Heart right ventricle (tissue), 16 donors: ENCODE measurements at places on chromosomes 2 and 18. TPM values are rescaled to one million over a fixed set of nuclear protein-coding genes. Genes with fewer than 3 reads are reported as not detected.

DNA sequence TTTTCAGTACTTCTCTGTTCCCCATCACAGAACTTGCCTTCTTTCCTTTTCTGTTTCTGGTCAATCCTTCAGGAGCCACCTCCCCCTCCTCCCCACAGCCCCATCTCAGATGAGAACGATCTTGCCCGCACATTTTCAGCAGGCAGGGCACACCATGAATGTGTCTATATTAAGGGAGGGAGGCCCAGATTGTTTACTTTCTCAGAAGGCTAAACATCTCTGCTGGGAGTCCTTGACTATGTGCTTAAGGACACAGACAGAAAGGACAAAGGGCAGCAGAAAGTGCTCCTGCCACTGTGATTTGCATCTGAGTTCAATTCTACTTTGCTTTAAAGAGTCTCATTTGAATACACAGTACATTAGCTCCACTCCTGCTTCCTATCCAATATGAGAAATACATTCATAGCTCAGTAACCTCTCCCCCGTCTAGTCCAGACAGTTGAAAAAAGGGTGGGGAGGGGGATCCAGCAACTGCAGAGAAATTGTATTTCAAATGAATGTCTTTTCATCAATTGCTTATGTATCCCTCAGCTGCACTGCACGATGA, 175.0 kb upstream of the PARD3B start:
- no peak for DNase-seq

The KCNK3 gene
- total RNA-seq = 0.74 TPM

DNA sequence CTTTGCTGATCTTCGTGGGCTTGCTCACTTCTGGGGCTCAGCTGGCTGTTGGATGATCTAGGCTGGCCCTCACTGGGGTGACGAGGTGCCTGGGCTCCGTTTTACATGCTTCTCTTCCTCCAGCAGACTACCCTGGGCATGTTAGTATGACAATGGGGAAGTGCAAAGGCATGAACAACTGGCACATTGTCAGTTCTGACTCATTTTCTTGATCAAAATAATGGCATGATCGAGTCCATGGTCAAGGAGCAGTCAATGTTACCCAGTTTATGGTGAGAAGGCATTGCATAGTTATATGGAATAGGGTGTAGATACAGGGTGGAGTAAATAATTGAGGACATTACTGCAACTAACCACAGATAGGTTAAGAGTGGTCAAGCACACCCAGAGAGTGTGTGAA, 10.0 kb upstream of the UPP2 start:
- no peak for DNase-seq

DNA sequence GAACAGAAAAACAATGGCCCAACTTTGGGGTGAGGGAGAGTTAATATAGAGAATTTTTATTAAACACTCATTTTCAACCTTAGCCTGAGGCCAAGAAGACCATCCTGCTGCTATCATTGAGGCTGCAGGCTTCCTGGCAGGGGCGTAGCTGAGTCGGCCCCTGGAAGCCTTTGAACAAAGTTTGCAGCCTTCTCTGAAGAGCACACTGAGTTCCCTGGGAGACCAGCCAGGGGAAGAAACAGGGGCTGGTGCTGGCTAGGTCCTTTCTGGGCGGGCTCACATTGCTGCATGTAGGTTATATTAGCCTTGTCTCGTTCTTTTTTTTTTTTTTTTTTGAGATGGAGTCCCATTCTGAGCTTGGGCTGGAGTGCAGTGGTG, 126.8 kb upstream of the HS6ST1 start:
- no peak for DNase-seq

The SLC4A3 gene
- total RNA-seq = 356 TPM

DNA sequence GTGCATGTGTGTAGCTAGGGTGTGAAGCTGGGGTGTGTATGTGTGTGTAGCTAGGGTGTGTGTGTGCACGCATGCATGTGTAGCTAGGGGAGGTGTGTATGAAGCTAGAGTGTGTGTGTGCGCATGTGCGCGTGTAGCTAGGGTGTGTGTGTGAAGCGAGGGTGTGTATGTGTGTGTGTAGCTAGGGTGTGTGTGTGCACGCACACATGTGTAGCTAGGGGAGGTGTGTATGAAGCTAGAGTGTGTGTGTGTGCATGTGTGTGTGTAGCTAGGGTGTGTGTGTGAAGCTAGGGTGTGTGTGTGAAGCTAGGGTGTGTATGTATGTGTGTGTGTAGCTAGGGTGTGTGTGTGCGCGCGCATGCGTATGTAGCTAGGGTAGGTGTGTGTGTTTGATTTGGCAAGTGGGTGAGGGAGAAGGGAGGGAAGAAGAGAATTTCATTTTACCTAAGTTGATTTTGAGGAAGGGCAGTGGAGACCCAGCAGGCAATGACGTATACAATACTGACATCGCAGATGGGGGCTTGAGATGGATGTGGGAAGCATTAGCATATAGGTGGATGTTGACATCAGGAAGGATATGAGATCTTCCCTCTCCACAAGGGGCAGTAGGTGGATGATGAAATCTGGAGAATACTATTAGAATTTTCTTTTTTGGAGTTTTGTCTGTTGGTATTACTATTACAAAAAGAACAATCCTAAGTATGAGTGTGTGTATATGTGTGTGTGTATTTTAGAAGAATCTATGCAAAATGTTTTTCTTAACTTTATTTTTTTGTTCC, 70.7 kb downstream of the PRELID3A start:
- DNase-seq = no peak

- DNase-seq = no peak
Observed at GRCh38 chr2:67457699-67458098, 60.6 kb downstream of the ETAA1 start.

GRCh38 chr18:62771494-62772270, 56.3 kb downstream of the PHLPP1 start:
- no peak for DNase-seq

GRCh38 chr2:192700934-192701333, 506.2 kb upstream of the TMEFF2 start:
- no peak for DNase-seq

DNA sequence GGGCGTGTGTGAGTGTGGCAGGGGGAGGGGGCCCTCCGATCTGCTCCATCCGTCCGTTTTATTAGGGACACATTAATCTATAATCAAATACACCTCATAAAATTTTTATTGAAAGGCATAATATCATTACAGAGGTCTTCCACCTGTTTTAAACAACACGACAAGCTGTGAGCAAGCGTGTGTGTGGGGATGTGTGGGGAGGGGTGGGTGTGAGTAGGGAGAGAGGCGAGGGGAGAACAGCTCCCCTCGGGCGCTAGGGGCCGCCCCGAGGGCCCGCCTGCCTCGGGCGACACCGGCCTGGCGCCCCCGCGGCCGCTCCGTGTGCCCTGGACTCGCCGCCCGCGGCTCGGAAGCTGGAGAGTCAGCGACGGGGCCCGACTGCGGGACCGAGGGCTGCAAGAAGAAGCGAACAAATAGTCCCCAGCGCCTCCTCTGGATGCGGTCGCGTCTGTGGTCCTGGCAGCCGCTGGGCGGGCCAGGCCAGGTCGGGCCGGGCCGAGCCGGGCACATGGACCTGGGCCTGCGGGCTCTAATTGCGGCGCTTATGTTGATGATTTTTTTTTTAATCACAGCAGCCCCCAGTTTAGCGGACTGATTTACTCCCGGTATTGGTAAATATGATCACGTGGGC, 352 bp upstream of the HOXD9 start:
- DNase-seq = no peak

GRCh38 chr2:23585273-23586170, 200.5 kb downstream of the KLHL29 start:
- no peak for DNase-seq

DNA sequence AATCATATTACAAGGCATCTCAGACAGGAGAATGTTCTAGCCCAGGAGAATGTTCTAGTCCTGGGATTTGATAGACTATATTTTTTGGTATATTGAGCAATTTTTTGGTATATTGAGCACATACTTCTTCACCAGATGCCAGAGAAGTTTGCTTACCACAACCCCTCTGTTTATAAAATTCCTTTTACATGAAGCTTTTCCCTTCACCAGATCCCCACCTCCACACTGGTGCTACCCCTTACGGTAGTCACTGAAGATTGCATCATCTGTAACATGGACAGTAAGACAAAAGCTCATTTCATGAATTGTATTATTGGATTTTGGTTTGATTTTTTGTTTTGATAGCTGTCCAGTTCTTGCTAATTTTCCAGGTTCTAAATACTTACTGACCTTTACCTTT, 7.2 kb upstream of the HNMT start:
- DNase-seq = no peak

The DTNB gene
- 4.9 TPM for total RNA-seq

GRCh38 chr2:54864096-54864495, 140.6 kb downstream of the EML6 start:
- DNase-seq = no peak

DNA sequence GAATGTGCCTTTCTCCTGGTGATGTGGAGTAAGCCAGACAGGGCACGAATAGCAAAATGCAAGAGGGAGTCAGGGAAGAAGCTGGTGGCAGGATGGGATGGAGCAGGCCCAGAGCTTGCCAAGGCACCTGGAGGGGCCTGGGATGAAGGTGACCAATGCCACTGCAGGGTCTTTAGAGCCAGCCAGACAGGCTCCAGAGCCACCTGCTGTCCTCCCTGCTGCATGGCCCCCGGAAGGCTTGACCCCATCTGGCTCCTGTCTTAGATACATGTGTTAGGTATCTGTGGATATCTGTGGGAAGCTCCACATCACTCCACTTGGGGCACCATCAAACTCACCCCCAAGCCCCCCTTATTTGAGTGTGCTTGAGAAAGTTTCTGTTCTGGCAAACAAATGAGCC, 99.9 kb upstream of the ATL2 start:
- no peak for DNase-seq

- no peak for DNase-seq
Observed at GRCh38 chr18:52596748-52597435, 256.9 kb downstream of the DCC start.

DNA sequence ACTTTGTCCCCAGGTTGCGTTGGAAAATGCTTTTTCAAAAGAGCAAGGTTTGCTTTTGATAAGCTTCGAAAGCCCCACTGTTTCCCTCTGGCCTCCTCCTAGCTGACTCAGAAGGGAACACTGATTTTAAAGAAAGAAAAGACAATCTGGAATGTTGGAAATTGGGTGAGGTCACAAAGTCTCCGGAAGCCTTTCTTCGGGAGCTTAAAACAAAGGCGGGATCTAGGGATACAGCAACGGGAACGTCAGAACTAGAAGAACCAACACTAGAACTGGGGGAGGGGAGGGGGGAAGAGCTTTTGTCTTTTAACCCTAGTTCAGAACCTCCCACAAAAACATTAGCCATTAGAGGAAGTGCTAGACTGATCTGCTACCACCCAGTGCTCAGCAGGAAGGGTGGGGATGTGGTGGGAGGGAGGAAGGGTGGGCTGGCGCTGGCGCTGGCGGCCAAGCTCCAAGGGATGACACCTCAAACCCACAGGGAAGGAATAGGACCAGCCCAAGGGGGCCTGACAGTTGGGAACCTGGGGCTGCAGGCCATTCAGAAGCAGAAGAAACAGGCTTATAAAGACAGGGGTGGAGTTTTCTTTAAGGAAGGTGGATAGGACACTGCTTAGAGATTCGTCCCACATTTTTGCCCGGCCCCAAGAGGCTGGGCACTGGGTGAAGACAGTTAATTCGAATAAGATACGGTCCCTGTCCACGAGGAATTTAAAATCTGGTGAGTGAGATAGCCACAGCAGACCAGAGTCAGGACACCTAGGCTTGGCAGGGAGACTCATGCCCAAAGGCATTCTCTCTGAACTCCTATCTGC, 1.7 kb downstream of the TMSB10 start:
- peak; percentile 88 for DNase-seq

- no peak for DNase-seq
Observed at GRCh38 chr18:44778788-44779187, 98.1 kb downstream of the SETBP1 start.

DNA sequence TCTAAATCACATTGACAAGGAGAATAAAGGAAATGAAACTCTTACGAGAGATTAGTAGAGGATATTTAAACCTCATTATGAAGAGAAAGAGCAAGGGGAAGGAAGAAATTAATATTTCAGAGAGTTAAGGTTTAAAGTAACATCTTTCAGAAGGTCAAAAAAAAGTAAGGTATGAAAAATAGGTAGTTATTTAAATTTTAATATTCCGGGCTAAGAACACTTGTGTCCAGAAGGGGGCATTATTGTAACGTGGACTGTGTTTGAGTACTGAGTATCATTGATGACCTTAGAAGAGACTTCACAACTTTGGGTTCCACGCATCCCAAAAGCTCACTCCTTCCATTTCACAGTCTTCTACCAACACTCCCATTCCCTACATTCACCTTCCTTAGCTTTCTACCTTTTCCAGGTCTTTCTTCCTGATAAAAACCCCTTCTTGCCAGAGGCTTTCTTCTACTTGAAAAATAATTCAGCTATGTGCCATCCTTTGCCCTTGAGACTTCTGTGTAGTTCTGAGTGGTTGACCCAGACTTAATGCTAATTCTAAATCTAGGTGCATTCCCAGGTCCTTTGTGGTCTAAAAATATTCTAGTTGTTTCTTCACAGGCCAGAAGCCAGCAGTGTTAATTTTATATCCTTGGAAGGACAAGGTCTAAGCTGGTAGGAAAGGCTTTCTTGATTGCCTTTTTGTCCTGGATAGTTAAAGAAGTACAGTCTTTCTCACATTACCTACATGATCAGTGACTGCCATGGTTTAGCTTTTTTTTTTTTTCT, 16.5 kb downstream of the DYNC1I2 start:
- DNase-seq = no peak

DNA sequence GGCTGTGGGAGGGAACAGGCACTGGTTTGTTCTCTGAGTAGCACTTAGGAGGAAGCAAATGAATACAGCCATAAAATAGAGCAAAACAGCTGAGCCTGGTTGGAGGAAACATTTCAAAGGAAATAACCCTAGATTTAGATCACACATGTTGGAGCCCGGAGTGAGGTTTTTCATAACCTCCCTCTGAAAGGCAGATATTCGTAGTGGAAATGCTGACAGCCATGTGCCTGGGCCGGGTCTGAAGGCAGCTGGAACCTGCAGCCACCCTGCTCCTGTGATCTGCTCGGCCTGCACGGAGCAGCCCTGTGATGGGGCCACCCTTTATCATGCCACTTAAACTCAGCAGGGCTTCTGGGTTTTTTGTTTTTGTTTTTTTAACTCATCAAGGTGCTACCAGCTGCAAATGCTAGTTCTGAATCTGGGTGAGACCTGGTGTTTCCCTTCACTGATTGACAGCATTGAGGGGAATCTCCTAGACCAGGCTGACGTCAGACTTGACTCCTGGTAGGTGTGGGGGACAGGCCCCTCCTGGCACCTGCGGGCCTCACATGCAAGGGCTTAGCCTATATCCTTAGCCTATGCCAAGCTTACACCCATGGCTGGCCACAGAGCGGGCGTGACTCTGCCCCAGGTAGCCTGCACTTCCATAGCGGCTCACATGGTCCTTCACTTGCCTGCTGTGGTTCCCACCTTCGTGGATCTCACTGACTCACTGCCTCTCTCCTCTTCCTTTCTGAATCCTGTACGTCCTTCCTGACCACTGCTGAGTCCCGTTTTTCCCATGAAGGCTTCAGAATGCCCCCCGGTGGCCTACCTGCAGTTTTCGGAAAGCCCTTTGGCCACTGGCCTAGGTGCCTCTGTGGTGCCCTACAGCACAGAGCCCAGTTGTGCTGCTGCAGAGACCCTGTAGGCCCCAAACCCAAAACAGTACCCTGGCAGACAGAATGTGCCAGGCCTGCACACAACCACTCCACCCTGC, 217.3 kb downstream of the SEPTIN10 start:
- DNase-seq = no peak
